Fibroblast of skin of right biceps (primary cell): ENCODE measurements at places on chromosomes 13 and 19.

DNA sequence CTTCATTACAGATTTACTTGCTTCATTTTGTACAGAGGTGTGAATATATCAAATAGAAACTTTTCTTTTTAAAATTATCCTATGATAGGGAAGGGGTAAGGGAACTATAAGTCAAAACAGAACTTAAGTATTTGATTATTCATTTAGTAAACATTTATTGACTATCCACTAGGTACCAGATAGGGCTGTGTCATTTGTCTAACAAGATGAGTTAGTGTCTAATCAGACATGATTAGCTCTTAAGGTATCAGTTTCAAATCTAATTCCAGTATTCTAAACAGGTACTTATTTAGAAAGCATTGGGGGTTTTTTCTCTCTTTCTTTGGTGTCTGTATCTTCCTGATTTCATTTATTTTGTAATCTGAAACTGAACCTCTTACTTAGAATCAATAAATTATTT is 32.2 kb downstream of the CDADC1 start:
- DNase-seq: no peak

GRCh38 chr13:112626761-112627160 is 38.8 kb upstream of the TUBGCP3 start:
- no peak for DNase-seq

DNA sequence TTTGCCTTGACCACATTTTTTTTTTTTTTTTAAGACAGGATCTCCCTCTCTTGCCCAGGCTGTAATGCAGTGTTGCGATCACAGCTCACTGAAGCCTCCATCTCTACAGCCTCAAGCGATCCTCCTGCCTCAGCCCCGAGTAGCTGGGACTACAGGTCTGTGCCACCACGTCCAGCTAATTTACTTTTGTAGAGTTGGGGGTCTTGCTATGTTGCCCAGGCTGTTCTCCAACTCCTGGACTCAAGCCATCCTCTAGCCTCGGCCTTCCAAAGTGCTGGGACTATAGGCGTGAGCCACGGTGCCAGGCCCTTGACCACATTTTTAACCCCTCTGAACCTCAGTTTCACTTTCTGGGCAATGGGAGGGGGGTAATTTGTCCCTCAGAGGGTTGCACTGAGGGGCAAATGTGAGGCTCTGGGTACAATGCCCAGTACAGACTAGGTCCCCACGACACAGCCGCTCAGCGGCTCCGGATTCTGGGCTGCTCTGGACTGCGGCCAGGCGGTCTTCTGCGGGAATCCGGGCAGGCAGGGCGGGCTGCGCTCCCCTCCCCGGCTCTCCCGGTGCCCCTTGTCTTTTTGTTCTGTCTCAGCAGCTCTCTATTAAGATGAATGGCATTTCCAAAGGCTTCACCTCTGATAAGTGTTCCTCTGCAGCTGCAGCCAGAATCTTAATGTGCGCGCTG is 3.8 kb upstream of the ALOX5AP start:
- no peak for DNase-seq

DNA sequence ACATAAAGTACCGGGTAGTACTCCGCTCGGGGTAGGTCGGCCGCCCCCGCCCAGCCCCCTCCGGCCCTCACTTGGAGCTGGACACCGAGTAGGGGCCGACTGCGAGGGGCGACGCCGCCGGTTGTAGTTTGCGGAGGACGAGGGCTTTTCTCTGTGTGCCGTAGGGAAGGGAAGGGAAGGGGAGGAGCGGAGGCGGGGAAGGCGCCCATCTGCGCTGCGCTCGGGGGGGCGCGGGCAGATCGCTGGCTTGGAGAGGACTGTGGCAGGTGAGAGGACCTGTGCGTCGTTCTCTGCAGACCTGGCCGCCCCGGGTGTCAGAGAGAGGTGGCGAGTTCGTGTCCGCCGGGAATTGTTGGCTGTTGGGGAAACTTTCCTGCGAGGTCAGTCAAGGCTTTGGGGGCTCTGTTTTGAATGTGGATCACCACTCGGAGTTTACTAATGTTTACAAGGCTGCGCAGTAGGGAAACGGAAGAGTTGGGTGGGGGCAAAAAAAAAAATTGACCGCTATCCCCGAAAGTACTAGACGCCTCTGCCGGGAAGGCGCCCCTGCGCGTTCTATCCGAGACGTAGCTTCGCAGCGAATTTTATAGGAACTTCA is 1.4 kb downstream of the ING1 start:
- DNase-seq: peak; percentile 49

- DNase-seq: peak; percentile 40
Observed at GRCh38 chr13:42333613-42334328, 61.8 kb downstream of the AKAP11 start.

DNA sequence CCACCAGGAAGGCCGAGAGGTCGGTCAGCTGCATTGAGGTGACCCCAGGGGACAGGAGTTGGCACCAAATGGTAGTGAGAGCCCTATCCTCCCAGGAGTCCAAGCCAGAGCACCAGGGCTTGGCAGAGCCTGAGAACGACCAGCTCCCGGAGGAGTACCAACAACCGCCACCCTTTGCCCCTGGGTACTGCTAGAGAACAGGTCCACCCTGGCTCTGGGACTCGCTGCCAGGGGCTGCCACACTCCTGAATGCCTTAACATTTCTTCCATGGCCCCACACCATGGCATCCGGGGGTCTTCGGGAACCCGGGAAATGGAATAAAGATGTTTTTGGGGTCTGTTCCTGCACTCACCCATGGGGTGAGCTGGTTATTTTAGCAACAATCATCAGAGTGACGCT is 14.1 kb downstream of the HSH2D start:
- DNase-seq: no peak
